ENCODE measurements at places on chromosomes 3 and 15.

- no peak for DNase-seq
These were observed 34.0 kb upstream of the TRPM1 start for GRCh38 chr15:31135523-31135922.

DNA sequence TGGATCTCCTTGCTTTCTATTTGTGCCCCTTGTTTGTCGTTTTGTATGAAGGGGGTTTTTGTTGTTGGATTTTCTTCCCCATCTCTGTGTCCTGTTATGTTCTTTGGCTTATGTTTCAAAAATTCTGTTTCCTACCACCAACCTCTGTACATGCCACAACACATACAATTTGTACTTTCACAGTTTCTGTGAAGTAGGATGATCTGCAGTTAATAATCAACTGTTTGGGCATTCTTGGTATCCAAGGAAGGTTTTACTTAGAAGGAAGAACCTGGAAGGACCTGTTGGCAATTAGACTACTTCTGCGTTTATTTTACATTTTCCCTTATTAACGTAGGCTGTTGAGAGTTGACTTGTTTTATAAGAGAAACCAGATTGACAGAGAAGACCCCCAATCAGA, 8.3 kb downstream of the SETD5 start:
- no peak for DNase-seq

DNA sequence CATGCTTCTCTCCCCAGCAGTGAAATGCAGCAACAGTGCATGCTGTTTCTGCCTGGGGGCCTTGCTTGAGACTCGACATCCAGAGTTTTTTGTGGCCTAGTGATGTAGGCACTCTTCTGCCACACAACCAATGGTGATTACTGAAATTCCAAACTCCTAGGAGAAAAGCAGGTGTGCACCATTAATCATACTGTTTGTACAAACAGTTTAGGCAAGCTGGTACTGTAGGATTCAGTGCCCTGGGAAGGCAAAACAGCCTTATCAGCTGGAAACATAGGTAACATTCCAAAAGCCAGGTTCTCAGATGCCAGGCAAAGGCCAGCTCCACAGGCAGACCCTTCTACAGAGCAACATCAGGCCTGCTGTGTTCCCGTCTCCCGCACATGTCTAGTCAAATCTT, 17.5 kb upstream of the RBP1 start:
- DNase-seq: no peak

GRCh38 chr3:12117473-12117872, 41.2 kb downstream of the TIMP4 start:
- no peak for DNase-seq

- peak; percentile 22 for DNase-seq
These were observed 35.3 kb downstream of the CAPN7 start for GRCh38 chr3:15241341-15241740.

GRCh38 chr3:186287711-186288110, 74.3 kb downstream of the DGKG start:
- no peak for DNase-seq

- DNase-seq: no peak
These were observed 141.7 kb downstream of the C3orf38 start for GRCh38 chr3:88291486-88291885.

DNA sequence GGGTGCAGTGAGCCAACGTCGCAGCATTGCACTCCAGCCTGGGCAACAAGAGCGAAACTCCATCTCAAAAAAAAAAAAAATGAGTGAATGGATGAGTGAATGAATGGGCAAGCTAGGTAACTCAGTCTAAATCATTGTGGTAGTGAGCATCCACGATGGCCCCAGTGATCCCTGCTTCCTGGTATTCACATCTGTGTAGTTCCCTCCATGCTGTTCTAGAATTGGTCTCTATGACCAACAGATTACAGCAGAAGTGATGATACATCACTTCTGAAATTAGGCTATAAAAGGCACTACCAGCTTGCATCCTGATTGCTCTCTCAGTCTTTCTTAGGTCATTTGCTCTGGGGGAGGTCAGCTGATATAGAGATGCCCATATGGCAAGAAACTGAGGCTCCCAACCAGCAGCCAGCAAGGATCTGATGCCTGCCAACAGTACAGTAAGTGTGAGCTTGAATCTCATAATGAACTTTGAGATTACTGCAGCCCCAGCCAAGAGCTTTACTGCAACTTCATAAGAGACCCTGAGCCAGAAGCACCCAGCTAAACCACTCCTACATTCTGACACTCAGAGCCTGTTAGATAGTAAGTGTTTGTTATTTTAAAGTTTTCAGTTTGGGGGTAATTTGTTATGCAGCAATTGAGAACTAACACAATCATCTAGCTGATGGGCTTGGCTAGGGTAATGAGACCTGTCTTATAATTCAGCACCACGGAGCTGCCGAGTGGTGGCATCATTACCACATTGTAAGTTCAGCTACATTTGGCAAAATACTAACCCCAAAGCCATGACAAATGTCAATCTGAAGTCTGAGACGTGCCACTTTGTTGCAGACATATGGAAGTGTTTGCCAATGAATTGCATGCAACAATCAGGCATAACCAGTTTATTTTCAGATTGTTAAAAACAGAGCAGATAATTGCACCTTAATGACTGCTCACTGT, 53.0 kb downstream of the KLHL6 start:
- no peak for DNase-seq

DNA sequence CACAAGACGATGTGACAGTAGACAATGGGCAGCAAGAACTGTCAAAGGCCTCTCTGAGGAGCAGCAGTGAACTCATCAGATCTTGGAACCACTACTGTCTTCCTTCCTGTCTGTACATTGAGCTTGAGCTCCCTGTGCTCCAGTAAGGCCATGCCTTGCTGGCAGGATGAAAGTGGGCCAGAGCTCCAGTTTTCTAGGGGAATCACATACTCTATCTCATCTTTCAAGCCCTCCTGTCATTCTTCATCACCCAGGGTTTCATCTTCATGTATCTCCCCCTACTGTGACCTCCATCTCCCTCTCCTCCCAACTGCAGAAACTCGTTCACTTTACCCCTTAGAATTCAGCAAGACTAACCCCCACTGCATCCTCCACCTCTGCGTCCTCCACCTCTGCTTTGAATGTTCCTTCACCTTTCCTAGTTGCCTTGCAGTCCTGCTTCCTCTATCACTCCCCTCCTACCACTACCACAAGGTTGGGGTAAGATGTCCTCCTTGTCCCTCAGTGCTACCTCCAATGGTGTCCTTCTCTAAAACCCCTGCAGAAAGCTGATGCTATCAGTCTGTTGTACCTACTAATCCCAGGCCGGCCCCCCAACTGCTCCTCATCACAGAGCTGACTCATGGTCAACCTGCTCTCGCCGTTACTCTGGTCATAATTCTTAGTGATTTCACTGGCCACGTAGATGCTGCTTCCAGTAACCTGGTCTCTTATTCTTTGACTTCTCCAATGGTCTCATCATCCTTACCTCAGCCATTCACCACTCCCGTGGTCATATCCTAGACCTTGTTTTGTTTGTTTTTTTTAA, 22.3 kb downstream of the NKIRAS1 start:
- no peak for DNase-seq

GRCh38 chr3:32257641-32258438, 19.4 kb downstream of the CMTM8 start:
- DNase-seq: no peak

DNA sequence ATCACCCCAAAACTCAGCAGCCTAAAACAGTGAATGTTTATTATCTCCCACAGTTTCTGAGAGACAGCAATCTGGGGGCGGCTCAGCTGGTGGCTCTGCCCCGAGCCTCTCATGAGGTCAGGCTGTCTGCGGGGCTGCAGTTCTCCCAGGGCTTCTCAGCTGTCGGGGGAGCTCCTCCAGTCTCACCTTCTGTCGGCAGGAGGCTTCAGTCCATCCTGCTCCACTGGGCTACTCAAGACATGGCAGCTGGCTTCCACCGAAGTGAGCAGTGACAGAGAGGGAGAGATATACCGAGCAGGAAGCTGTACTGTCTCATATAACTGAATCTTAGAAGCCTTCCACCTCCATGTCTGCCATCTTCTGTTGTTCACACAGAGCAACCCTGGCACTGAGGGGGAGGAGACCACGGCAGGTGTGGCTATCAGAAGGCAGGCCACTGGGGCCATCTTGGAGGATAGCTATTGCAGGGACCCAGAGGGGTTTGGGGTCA, 72.8 kb upstream of the ITGA11 start:
- no peak for DNase-seq
